Pancreas (tissue), 10 donors: ENCODE measurements at places on chromosomes 11 and 22. TPM values are rescaled to one million over a fixed set of nuclear protein-coding genes. Genes with fewer than 3 reads are reported as not detected.

DNA sequence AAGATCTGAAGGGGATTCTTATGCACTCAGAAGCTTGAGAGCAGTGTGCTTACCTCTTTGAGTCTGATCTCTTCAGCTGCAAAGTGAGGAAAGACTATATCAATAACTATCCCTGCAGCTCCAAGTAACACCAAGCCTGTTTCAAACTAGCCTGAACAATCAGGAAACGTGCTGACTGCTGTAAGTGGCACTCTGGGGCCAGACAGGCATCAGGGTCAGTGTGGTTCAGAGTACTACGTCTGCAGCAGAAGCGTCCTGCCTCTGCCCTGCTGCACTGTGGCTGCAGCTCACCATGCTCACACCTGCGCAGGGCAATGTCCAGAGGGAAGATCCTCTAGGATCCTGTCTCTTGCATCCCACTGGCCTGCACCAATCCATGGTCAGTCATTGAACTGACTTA is 25.5 kb upstream of the LINC01488 start:
- DNase-seq, result peak; percentile 13

GRCh38 chr11:82315093-82315492 is 418.6 kb downstream of the FAM181B start:
- peak; percentile 25 for DNase-seq

- no peak for DNase-seq
These were observed 612.6 kb downstream of the TBC1D22A start for GRCh38 chr22:47374901-47375575.

DNA sequence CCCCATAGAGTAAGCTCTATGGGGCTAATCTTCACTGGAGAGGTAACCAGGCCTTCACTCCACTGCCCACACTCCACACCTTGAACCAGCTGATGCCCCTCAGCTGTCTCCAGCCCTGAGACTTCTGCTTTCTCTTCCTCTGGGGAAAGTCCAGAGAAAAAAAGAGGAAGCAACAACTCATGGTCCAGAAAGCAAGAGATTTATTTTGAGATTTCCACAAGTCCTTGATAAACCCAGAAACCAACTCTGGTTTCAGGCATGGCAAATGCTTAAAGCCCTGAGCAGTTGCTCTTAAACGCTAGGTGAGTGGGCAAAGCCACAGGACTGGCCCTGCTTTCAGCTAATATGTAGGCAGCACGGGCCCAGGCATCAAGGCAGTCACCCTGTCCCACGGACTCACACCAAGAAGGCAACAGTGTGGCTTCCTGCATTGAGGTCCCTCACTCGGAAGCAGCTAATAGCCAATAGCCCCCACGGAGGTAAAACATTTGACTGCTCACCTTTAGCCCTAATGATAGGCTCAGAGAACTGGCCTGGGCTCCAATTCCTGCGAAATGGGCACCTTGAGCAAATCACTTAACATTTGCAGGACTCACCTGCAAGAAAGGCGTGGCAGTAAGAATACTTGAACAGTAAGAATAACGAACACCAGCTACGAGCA is 4.3 kb downstream of the CYB561A3 start:
- DNase-seq, result no peak

DNA sequence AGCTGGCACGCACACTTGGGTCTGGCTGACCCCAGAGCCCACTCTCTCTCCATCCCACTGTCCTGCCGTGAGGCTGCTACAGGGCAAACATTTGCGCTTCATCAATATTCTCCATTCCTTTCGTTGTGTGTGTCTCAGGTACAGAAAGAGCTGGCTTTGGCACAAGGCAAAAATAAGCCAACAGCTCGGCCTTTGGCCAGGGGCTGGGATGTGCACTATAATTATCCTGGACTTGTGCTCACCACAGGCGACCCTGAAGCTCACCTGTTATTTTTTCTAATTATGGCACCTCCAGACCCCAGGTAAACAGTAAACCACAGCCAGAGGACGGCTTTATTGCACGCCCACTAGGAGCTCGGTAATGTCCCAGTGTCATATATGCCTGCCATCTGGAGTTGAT is 10.9 kb downstream of the ZMAT5 start:
- no peak for DNase-seq

GRCh38 chr22:49344161-49344560 is 483.5 kb downstream of the BRD1 start:
- DNase-seq, result no peak

DNA sequence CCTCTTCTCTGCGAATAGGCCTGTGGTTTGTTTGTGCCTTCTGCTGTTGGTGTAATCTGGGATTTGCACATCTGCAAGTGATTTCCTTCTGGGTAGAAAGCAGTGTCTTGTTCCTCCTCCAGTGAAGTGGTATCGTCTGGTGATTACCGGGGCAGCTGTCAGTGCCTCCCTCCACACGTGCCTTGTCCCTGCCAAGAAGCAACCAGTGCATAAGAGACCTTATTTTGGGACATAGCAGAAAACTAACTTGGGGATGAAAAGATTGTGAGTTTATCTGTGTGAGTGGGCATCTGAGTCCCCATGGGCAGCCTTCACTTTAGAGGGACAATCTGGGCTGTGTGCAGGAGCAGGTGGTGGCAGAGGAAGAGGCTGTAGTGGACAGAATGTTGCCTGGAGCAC is 71.5 kb upstream of the SORL1-AS1 start:
- DNase-seq, result no peak

DNA sequence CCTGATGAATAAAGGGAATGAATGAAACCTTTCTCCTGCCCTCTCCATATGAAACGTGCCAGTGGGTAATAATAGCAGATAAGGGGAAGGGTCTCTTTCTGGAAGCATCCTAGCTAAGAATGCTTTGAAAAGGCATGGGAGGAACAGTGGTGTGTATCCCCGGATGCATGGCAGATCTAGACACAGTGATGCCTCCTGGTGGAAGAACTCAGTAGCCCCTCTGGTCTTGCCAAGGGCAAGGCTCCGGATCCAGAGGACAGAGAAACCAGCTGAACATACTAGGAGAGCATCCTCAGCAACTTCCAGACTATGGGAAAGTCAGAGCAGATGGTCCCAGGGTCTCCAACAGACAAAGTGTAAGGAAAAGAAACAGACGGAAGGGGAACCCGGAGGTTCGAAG is 6.4 kb downstream of the BAIAP2L2 start:
- DNase-seq, result no peak

- no peak for DNase-seq
These were observed 246.1 kb upstream of the NARS2 start for GRCh38 chr11:78820741-78821140.

HBE1 gene
- polyA plus RNA-seq, result not detected

- no peak for DNase-seq
These were observed 1.6 kb downstream of the YIF1A start for GRCh38 chr11:66287211-66287888.

SYT13 gene
- polyA plus RNA-seq, result 5.6 TPM

SAA4 gene
- polyA plus RNA-seq, result not detected

B3GAT3 gene
- 50.8 TPM for polyA plus RNA-seq

GRCh38 chr22:32810555-32811133 is 9.1 kb downstream of the TIMP3 start:
- no peak for DNase-seq

GRCh38 chr11:30938171-30938570 is 352.0 kb upstream of the MPPED2 start:
- DNase-seq, result peak; percentile 13

DNA sequence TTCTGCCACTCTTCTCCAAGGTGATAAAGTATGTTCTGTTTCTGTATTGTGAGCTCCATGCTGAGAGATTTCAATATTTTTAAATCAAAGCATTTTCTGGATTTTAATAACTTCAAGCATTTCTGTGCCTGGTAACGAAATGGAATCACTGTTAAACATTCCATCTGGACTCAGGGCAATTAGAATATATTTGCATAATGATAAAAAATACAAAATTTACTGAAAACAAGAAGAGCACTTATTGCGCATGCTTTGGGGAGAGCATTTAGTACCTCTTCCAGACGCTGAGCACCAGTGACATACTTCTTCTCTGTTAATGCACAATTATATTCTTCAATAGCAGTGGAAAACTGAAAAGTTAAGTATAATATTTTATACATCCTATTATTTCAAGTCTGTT is 13.3 kb downstream of the ZW10 start:
- DNase-seq, result no peak

SCUBE2 gene
- 3.8 TPM for polyA plus RNA-seq

DAGLA gene
- polyA plus RNA-seq, result 5.4 TPM

GRCh38 chr11:31995525-31996094 is 95.3 kb upstream of the RCN1 start:
- no peak for DNase-seq
